Activated CD4-positive, alpha-beta T cell treated with anti-CD3 and anti-CD28 coated beads, Interleukin-2, amount 50 U/mL, for 48 hours (primary cell): ENCODE measurements at places on chromosomes 3 and 15.

DNA sequence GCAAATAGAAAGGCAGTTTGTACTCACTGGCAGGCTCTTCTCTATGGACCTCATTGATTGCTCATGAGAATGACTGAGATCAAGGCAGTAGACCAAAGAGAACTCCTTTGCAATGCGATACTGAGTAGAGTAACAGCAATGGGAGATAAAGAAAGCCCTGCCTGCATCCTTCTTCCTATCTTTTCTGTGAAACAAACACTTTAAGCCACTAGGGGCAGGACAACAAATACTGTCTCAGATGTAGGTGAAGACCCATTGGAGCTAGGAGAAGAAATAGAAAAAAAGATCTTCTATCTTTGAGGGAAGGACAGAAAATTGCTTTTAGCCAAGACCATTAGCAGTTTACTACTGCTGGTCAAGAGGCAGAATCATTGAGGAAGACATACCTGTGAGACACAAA, 117.6 kb upstream of the IGSF10 start:
- DNase-seq: no peak

GRCh38 chr3:184384342-184384741, 4.5 kb downstream of the CHRD start:
- no peak for DNase-seq

DNA sequence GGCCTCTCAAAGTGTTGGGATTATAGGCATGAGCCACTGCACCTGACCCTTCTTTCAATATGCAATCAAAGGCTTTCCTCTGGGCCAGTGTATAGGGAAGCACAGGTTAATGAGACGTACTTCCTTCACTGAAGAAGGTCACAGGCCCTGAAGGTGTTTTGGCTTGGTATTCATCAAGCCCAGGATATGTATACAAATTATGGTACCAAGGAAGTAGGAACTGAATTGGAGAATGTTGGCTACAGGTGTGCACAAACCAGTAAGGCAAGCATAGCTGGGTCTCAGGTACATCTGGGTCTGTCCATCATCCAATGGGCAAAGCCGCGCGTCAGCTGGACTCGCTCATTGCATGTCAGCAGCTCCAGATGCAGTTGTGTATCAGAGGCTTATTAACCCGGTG, 237.9 kb downstream of the ADAMTS17 start:
- no peak for DNase-seq

- DNase-seq: peak; percentile 78
Observed at GRCh38 chr15:66504563-66505429, at the start of the genes RPL4 and ZWILCH. Gene RPL4, minus strand, starts transcription at chr15:66504855. Its CDS starts 65 bp downstream, at chr15:66504790. Gene ZWILCH, plus strand, starts transcription at chr15:66505326. Its CDS starts 13 bp downstream, at chr15:66505339.

GRCh38 chr3:71444028-71444860, 139.3 kb downstream of the FOXP1 start:
- DNase-seq: peak; percentile 54

- no peak for DNase-seq
Observed at GRCh38 chr3:194304186-194304917, 46.8 kb downstream of the CPN2 start.

- DNase-seq: no peak
Observed at GRCh38 chr15:33360886-33361285, 50.1 kb downstream of the RYR3 start.
